Osteoblast (primary cell): ENCODE measurements at places on chromosomes 7 and 10. TPM values are rescaled to one million over a fixed set of nuclear protein-coding genes. Genes with fewer than 3 reads are reported as not detected.

Gene PRSS37
- not detected in 2 replicates for total RNA-seq

Gene BICC1
- total RNA-seq = 210 and 254 TPM in 2 replicates

Gene NPVF
- total RNA-seq = not detected in 2 replicates

Gene AZGP1
- total RNA-seq = not detected in 2 replicates

Gene UCN3
- total RNA-seq = not detected in 2 replicates

GRCh38 chr7:93350338-93350737 lies 118.2 kb downstream of the VPS50 start:
- no peak for DNase-seq

GRCh38 chr10:128220021-128220420 lies 93.8 kb upstream of the MKI67 start:
- no peak for DNase-seq

DNA sequence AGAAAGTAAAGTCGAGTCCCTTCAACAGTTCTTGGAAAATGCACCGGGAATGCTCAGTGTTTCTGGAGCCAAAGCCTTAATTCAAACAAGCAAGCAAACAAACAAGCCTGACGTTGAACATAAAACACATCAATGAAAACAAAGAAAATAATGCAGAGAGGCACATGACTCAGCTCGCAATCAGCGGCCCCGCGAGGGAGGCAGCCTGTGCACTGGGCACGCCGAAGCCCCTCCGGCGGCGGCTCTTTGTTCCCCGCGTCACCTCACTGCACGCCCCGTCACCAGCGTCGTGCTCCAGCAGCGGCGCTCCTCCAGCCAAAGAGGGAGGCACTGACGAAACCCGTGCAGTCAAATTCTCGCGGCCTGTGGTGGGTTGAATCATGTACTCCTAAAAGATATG lies 151.5 kb downstream of the DNAJB6 start:
- DNase-seq = peak; percentile 25

- DNase-seq = no peak
Measured at GRCh38 chr10:62057850-62058249, 156.4 kb downstream of the ARID5B start.

DNA sequence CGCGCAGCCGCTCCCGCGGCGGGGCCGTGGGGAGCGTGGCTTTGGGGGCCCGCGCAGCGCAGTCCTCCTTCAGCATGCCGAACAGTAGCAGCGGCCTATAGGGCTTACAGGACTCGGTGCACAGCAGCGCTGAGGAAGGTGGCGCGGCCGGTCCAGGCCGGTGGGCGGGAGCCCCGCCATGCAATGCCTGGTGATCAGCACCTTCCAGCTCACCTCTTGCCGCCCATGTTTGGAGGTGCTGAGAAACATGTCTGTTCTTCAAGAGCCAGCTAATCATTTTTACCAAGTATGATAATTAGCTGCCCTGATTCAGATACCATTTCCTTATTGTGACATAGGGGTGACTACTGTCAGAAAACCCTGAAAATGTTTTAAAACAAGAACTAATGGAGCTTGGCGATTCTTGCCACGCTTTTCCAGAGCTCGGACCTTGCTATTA lies 33.5 kb upstream of the SFTPD start:
- DNase-seq = peak; percentile 38

GRCh38 chr7:22269963-22270362 lies 87.0 kb downstream of the RAPGEF5 start:
- no peak for DNase-seq

GRCh38 chr7:139109188-139109982 lies at the start of gene ZC3HAV1:
TSS of gene ZC3HAV1 (minus strand) at chr7:139109720. CDS start at chr7:139109331, 389 bp downstream.
- peak; percentile 93 for DNase-seq

GRCh38 chr10:73789659-73790055 lies 4.3 kb downstream of the ZSWIM8 start:
- peak; percentile 68 for DNase-seq

GRCh38 chr7:156445997-156446761 lies 194.4 kb upstream of the RNF32 start:
- DNase-seq = no peak

GRCh38 chr7:128738570-128739047 lies 550 bp upstream of the CALU start:
- DNase-seq = no peak

DNA sequence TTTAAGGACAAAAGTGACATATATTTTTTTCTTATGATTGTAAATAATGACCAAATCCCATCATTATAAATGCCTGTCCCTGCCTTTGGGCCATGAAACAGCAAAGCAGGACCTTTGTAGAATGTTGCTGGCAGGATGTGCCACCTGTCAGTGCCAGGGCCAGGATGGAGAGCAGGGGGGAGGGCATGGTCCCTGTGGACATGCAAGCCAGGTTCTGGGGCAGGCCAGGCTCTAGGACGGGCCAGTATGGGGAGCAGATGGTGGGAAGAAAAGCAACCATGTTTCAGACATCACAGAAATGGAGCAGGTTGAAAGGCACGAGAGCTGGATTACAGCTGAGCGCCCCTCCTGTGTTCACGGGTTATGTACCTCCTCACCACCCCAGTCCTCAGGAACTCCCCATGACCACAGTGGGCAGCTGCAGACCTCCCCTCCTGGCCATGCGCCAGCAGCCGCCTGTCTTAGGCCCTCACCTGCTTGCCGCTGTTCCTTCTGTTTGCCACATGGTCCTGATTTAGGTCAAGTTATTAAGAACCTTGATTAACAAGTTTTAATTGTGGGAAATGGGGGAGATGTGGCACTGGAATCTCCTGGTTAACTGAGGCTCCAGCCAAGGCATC lies 210.4 kb downstream of the PAXIP1 start:
- no peak for DNase-seq

DNA sequence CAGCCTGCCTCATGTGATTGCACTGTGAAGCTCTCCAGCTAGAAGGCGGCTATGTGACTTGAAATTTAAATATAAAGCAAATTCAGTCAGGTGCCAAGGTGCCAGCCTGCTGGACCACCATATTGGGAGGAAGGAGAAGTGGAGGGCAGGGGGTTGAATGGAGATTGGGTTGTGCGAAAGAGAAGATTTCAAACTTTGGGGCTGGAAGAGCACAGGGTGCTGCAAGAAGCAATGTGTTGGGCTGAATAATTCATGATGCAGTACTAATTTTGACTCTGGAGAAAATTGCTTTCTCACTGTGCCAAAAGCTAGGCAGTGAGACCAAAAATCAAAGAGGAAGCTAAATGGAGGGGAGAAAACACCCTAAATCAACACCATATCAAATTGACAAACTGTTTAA lies 335.3 kb downstream of the NRG3 start:
- DNase-seq = no peak
